Astrocyte of the spinal cord (primary cell): ENCODE measurements at places on chromosomes 12 and 14.

DNA sequence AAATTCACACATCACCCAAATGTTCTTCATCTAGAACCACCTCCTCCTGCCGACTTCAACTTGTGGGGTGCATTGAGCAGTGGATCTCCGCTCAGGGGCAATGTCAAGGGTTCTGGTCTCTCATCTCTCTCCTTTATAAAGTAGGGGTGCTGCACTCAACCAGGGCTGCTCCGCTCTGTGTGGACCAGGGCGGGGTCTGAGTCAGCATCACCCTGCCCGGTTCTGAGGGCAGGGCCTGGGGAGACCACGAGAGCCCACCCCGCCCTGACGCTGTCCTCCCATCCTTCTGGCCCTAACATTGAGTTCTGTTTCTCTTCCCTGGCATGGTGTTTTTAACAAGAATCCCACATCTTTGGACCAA, 311.6 kb upstream of the DIO3 start:
- DNase-seq: no peak

- DNase-seq: no peak
These were observed 202.1 kb downstream of the NOVA1 start for GRCh38 chr14:26395726-26396125.

GRCh38 chr14:48568688-48569087, 893.3 kb upstream of the MDGA2 start:
- no peak for DNase-seq

DNA sequence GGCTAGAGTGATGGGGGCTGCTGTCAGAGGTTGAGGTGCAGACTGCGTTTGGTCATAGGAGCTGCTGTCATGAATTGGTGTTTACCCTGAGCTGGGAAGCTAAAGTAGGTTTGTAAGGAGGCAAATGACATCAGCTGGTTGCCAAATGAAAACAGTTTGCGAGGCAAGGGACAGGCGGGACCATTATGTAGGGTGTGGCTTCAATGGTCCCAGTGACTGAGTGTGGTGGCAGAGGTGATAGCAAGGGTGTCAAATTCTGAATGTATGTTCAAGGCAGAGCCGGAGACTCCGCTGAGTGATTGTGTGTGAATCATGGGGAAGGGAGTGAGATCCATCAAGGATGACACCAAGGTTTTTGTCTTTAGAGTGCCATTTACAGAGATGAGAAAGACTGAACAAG, 359.5 kb downstream of the VRK1 start:
- no peak for DNase-seq

GRCh38 chr14:70422538-70422937, 5.6 kb upstream of the SYNJ2BP start:
- no peak for DNase-seq
